ENCODE measurements at places on chromosomes 12 and 14.

DNA sequence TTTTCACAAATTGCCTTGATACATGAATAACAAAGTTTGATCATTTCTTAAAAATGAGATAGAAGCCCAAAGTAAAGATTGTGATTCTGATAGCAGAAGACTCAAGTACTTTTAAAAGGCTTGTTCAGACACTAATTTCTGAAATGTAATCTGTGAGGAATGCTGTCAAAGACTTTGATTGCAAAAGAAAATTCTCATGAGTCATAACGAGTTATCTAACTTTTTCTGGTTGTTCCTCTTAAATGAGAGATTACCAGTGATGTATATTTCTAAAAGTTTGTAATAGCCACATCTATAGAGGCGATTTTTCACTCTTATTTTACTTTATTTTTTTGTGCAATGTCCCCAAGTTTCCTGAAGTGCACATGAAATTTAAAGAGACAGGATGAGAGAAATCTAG lies 7.0 kb downstream of the PYGL start:
- peak; percentile 76 for DNase-seq

- DNase-seq = no peak
Observed at GRCh38 chr14:100127853-100128455, 31.5 kb downstream of the DEGS2 start.

DNA sequence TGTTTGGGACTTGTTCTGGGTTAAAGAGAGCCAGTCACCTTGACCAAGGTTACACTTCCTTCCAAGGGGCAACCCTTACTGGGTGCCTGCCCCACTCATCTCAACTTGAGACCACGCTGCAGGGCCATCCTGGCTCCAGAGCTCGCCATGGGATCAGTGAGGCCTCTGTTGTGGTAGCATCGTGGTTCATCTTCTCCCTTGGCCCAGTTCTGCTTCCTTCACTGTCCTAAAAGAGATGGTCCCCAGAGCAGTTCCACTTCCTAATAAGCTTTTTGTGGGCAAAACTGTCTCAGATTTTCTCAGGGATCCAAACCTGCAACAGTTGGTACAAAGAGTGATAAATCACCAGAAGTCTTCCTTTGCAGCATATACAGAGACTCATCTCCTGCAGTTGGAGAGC lies 165.9 kb upstream of the TMEM260 start:
- DNase-seq = no peak

GRCh38 chr12:71222436-71222835 lies 64.6 kb upstream of the TSPAN8 start:
- DNase-seq = no peak

DNA sequence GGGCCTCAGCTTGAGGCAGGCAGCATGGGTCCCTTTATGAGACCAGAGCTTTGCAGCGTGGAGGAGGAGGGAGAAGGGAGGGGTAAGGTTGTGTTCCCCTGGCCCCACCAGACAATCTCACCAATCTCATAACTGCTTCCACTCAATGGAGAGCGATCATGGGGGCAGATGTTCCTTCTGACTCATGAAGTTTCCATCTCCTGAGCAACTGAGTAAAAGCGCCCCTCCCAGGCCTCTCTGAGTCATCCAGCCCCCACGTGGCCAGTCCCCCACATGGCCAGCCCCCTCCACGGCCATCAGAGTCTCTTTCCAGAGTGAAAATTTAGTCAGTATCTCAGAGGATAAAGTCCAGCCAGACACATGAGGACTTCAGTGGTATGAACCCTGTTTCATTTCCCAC lies 39.2 kb upstream of the PLXNC1 start:
- DNase-seq = peak; percentile 45

DNA sequence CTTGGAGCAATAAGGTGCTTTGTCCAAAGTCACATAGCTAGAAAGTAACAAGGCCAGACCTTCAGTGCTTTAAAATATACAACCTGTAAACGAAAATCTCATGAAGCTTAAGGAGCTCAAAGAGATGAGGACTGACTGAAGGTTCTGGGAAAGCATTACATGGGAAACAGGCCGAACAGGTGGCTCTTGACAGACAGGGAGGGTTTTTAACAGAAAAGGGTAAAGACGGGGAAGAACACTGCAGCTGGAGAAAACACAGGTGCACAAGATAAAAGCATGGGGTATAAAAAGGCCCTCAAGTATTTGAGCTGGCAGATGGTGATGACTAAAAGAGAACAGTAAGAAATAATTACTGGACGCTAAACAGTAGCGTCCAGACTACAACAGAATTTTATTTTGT lies 257.2 kb downstream of the NELL2 start:
- DNase-seq = no peak

GRCh38 chr14:88181072-88181471 lies 142.0 kb downstream of the KCNK10 start:
- DNase-seq = no peak

DNA sequence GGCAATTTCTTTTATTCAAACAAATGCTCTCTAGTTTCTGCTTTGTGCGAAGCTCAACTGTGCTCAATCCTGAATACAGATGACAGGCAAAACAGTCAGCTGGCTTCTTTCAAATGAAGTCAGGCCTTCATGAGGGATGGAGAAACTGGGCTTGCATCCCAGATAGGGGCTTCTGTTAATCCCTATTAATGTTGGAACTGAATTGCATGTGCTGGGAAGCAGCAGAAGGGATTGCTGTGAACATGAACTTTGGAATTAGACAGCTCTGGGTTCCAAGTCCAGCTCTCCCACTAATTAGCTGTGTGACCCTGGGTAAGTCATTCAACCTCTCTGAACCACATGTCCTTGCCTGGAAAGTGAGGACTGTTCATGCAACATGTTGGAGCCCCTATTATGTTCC lies 21.1 kb upstream of the CORO1C start:
- DNase-seq = peak; percentile 80

DNA sequence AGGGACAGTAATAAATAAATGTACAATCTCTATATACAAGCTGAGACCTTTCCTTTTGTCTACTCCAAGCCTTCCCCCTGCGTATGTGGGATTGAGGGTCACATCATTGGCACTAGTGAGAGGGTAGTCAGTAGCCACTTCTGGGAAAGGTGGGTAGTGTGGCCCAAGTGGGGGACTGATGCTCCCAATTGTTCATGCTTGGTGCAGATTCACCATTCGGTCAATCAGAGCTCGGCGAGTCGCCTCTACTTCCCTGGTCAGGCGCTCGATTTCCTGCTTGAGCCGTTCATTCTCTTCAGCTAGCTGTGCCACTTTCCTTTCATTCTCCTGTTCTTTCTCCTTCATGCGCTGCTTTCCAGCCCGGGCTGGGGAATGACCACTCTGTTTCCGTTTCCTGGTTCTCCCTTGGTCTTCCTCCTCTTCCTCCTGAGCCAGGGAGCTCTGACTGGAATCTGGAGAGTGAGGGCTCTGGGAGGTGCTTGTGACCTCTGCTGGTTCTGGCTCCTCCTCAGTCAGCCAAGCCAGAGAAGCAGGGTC lies 3.6 kb downstream of the DDIT3 start:
- DNase-seq = no peak

GRCh38 chr12:104219361-104219892 lies 3.8 kb downstream of the TXNRD1 start:
- DNase-seq = peak; percentile 99

DNA sequence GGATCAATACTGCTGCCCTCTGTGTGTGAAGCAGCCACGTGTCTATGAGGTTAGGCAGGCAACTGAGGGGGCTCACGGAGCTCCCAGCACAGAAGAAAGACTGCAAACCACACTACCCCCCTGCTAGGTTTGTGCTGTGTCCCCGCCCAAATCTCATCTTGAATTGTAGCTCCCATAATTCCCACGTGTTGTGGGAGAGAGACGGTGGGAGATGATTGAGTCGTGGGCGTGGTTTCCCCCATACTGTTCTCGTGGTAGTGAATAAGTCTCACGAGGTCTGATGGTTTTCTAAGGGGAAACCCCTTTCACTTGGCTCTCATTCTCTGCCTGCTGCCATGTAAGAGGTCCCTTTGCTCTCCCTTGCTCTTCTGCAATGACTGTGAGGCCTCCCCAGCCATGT lies 68.6 kb downstream of the ACTN1 start:
- DNase-seq = no peak

DNA sequence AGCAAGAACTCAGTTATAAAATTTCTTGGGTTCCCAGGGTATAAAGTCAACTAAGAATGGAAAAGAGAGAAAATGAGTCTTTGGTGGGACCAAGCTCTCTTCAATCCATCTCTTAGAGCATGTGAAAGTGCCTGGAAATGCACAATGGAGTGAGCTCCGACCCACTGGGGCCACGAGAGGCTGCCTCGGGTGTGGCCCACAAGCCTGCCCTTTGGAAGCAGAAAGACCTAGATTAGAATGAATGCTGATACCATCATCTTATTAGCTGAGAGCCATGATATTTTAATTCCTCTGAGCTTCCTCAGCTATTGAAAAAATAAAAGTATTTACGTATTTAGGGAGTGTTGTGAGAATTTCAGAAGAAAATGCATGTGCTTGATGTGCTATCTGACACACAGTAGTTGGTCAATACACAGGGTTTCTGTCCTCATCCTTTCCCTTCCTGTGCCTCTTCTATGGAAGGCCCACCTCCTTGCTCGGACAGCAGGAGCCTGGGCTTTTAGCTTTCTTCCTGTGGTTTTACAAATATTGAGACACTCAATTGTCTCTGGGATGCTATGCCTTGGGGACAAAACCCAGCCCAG lies 42.5 kb downstream of the VDR start:
- no peak for DNase-seq

DNA sequence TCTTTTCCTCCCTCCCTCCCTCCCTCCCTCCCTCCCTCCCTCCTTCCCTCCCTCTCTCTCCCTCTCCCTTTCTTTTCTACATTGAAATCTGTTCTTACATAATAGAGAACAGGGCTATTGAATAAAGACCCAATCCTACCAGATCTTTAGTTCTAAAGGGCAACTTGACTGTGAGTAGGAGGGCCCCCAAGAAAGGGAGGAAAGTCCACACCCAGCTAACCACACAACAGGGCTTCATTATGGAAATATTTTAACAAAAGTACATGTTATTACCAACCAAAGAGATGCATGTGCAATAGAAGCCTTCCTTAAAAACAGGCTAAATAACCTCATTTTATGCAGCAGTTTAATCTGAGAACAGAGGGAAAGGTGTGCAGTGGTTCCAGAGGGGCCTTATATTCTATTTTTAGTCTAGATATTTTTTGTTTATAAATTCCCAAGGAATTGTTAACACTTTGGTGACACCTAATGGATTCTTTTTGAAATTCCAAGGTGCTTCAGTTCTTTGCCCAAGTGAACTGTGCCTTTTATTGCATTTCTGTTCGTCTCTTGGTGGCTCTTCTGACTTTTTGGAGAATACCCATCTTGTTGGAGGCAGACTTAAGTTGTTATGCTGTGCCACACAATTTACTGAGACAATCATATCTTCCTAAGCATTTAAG lies 63.0 kb downstream of the GNS start:
- peak; percentile 62 for DNase-seq

DNA sequence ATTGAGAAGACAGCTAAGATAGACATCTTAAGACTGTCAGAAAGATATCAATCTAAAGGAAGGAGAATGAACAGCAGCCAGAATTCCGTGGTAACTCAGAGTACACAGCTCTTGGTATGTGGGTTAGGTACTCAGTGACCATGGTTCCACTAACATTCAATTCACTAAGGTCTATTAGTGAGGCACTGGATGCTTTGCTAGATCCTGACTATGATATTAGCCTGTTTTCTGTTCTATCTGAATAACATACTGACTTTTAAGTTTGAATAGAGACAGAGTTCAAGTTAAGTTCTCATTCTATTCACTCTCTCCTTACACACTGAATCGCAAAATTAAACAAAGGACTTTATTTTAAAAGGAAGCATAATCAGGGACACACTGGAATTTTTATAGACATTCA lies 106.4 kb downstream of the PRKD1 start:
- no peak for DNase-seq

DNA sequence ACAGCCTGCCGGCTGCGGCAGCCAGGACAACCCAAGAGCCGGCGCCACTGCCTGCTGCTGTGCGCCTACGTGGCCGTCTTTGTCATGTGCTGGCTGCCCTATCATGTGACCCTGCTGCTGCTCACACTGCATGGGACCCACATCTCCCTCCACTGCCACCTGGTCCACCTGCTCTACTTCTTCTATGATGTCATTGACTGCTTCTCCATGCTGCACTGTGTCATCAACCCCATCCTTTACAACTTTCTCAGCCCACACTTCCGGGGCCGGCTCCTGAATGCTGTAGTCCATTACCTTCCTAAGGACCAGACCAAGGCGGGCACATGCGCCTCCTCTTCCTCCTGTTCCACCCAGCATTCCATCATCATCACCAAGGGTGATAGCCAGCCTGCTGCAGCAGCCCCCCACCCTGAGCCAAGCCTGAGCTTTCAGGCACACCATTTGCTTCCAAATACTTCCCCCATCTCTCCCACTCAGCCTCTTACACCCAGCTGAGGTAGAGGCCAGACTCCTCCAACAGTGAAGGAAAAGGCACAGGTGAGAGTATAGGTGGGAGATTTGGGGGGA lies 10.3 kb downstream of the ZBTB39 start:
- no peak for DNase-seq

- peak; percentile 13 for DNase-seq
Observed at GRCh38 chr12:56377310-56377988, 14.8 kb upstream of the APOF start.

GRCh38 chr14:32047791-32048190 lies 29.3 kb upstream of the ARHGAP5 start:
- no peak for DNase-seq

DNA sequence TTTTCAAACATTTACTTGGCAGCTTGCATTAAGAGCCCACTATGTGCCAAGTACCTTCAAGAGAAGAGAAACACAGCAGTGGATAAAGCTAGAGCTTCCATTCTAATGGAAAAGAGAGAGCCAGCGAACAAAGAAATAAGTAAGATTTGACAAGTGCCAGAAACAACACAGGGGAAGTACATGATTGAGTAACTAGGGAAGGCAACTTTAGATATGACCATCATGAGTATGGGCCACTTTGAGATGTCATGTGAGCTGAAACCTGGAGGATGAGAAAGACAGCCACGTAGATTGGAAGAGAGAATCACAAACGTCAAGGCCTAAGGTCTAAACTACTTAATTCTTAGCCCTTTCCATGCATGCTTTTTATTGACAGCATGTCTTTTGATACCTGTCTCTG lies 121.4 kb downstream of the ITPR2 start:
- no peak for DNase-seq

DNA sequence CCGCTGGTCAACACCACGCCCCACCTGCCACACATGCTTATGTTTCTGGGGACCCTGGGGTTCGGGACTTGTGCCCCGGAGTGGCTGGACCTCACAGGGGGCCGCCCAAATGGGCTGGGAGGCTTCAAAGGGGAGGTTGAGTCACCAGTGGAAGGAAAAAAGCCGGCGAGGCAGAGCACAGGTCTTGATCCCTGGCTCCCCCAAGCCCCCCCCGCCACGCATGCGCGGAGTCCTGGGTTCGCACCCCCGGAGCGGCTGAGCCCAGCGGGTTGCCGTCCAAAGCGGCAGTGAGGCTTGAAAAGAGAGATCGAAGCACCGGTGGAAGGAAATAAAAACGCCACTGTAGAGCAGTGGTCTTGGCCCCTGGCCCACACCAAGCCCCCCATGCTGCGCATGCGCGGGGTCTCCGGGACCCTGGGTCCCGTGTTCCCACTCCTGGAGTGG lies 313.5 kb downstream of the ALG10 start:
- no peak for DNase-seq

DNA sequence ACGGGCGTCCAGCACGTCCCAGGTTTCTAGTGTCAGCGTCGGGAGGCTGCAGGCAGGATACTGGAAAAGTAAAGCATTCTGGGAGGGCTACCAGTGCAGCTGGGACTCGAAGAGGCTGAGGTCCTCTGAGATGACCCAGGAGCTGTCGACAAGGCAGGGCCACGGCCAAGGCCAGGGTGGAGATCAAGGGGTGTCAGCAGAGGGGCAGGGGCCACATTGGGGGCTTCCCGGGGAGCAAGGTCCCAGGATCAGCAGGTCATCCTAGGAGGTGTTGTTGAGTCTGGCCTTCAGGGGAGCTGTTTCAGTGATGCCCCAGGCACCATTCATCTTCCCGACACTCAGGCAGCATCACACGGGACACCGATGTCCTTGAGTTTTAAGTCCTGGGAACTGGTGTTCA lies 377.8 kb upstream of the SFSWAP start:
- DNase-seq = no peak

Data from fibroblast of villous mesenchyme (primary cell).